HT1080 (cell line): ENCODE measurements at places on chromosomes 2 and 18. TPM values are rescaled to one million over a fixed set of nuclear protein-coding genes. Genes with fewer than 3 reads are reported as not detected.

The FER1L5 gene
- 0.20 TPM in 1 of 2 replicates, not detected in the other for total RNA-seq

The SLC4A5 gene
- not detected in 2 replicates for total RNA-seq

The INPP5D gene
- 1.0 and 2.0 TPM in 2 replicates for total RNA-seq

The SCN1A gene
- 0.02 TPM in 1 of 2 replicates, not detected in the other for total RNA-seq

The CD226 gene
- 0.03 and 0.17 TPM in 2 replicates for total RNA-seq

The ABCB6 gene
- 21.4 and 25.5 TPM in 2 replicates for total RNA-seq

The NDC80 gene
- total RNA-seq: 46.1 and 46.9 TPM in 2 replicates

The MBP gene
- total RNA-seq: 0.24 TPM in 1 of 2 replicates, not detected in the other

The DUSP2 gene
- total RNA-seq: 1.0 and 2.8 TPM in 2 replicates

The MC5R gene
- total RNA-seq: not detected in 2 replicates

The NABP1 gene
- 39.2 and 48.1 TPM in 2 replicates for total RNA-seq

DNA sequence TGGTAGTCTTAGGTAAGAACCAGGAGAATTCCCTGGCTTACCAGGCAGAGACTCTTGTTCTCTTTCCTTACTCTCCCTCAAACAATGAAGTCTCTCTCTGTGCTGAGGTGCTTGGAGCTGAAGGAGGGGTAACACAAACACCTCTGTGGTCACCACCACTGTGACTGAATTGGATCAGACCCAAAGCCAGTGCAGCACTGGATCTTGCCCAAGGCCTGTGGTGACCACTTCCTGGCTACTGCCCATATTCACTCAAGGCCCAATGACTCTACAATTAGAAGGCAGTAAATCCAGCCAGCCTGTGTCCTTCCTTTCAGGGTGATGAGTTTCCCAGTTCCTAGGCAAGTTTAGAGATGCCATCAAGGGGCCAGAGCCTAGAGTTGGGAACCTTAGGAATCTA lies 706.8 kb downstream of the SLC4A3 start:
- DNase-seq: peak; percentile 96

- DNase-seq: no peak
These were observed 131.9 kb upstream of the EML6 start for GRCh38 chr2:54591551-54591950.

GRCh38 chr2:207617011-207617671 lies 8.1 kb downstream of the METTL21A start:
- DNase-seq: peak; percentile 97

- peak; percentile 70 for DNase-seq
These were observed 17.5 kb upstream of the ADAM17 start for GRCh38 chr2:9573013-9573720.

DNA sequence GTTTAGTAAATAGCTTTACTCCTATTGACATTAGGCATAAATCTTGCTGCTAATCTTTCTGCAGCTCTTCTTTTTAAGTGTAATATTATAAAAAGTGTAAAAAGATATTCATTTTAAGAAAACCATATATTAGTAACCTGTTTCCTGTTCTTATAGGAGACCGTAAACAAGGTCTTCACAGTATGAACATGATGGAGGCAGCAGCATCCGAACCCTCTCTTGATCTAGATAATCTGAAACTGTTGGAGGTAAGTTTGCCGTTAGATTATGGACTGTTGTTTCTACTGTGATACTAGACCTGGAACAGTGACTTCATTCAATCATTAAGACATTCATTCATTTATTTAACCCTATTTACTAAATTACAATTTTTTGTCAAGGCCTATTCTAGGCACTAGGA lies 120.0 kb upstream of the FAM117B start:
- DNase-seq: no peak

DNA sequence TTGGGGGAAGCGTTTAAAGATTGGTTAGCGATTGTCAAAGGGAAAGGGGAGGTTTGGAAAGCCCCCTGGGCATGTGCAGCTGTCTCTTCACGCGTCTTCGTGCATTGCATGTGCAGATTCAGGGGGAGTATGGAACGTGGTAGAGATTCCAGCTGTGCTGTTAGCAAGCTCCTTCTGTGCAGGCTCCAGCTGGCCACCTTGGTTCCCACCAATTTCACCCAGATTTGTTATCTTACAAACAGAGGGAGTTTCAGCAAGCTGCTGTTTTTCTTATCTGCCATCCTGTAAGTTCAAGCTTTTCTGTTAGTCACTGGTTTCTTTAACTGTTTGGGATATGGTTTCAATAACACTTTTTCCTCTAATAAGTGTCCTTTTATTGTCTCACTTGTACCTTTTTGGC lies 30.4 kb downstream of the FARP2 start:
- no peak for DNase-seq

- DNase-seq: no peak
These were observed 22.0 kb upstream of the TGIF1 start for GRCh38 chr18:3427944-3428343.

GRCh38 chr2:144834998-144835633 lies 315.2 kb upstream of the ZEB2 start:
- no peak for DNase-seq

GRCh38 chr2:152421521-152422370 lies 86.8 kb downstream of the FMNL2 start:
- DNase-seq: peak; percentile 99

DNA sequence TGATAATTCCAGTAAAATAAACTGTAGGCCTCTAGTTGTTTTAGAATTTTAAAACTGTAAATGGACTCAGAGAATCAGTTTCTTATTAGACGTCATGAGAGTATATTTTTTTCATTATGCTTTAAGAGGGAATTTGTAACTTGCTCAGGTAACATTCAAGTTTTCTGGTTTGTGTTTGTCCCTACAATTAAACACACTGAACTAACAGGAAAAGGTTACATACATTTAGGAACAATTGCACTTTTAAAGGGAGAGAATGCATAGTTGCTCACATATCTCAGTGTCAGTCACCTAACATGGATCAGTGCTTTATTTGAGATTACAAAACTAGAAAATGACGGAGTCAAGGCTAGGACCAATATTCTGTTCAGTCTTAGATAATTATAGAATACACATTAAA lies 3.1 kb downstream of the COL3A1 start:
- no peak for DNase-seq

- DNase-seq: peak; percentile 95
These were observed 18.0 kb downstream of the SPEG start for GRCh38 chr2:219452361-219453317.

- no peak for DNase-seq
These were observed 15.5 kb upstream of the CDC42EP3 start for GRCh38 chr2:37686792-37687526.

- DNase-seq: no peak
These were observed 262.0 kb downstream of the SLC8A1 start for GRCh38 chr2:40189881-40190280.

DNA sequence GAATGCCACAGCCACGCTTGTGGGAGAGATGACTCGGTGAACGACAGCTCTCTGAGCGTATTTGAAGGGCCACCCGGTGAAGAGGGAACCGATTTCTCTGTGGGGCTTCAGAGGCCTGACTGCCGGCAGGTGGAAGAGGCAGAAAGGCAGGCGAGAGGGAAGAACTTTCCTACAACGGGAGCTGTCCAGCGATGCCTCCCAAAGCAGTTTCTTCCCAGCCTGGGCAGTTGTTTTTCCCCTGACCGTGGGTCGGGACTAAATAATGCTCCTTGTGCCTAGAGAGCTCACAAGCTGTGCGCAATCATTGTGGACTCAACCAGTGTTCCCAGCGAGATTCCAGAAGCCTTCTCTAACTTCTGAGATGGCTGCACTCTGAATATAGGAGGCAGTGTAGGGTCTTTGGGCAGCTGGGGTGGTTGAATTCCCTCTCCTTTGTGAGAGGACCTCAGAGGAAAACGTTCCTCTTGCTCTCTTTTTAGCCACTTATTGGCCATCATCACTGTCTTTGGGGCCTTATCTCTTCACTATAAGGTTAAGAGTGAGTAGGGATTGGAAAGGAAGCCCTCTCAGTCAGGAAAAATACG lies 710 bp downstream of the SEC11C start:
- DNase-seq: peak; percentile 26

- no peak for DNase-seq
These were observed 36.8 kb downstream of the PDIA6 start for GRCh38 chr2:10775831-10776230.

DNA sequence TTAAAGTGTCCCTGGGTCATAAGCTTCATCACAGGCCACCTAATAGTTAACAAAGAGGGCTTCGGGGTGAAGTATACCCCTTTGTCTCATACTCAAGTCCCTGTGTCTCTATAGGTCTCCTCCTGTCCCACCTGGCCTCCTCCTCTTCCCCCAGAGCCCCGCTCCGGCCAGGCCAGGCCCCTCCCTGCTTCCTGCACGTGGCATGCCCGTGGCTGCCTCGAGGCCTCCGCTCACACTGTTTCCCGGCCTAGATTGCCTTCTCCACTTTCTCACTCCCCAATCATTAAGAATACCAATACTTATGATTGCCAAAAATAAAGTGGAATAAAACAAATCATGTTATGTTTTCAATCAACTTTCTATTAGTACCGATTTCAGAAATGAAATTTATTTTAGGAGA lies 18.8 kb downstream of the SMYD1 start:
- no peak for DNase-seq

DNA sequence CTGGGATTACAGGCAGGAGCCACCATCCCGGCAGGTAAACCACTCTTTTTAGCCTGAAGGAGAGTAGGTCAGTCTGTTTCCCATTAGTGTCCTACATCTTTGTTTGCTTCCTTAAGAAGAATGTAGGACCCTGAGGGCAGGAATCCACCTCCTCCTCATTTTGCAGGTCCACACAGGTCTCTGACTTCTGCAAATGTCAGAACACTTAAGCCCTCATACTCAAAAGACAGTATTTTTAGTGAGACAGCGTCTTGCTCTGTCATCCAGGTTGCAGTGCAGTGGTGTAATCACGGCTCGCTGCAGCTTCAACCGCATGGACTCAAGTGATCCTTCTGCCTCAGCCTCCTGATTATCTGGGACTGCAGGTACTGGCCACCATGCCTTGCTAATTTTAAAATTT lies 9.3 kb downstream of the PSTPIP2 start:
- DNase-seq: no peak
